ENCODE measurements at places on chromosomes 16 and 17.

DNA sequence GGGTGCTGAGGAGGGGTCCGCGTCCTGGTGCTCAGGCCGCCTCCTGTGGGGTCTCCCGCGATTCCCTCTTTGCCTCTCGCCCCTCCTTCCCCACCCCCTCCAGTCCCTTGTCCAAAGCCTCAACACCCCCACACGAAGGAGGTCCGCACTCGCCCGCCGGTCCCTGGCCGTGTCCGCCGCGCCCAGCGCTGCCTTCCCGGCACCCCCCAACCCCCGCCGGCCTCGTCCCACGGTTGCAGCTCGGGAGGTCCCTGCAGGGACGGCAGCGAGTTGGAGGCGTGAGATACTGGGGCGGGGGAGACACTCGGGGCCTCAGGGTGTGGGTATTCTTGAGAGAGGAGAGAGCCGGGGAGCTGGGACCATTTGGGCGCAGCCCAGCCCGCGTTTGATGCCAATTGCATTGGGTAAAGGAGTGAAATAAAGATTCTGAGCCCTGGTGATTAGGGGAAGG is 468 bp downstream of the FLYWCH2 start:
- DNase-seq, result no peak

DNA sequence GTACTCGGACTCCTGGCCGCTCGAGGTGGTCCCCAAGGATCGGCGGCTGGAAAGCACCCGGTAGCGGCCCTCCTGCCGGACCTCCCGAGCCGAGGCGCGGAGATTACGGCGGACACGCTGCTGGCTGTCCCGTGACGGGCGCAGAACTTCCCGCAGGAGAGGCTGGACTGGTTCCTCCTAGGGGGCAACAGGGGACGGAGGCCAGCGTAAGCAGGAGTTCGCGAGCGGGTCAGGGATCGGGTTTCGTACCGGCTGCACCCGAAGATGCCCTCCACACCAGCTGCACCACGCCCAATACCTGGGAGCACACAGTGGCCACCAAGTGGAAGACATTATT is 341 bp downstream of the SLC7A6OS start:
- DNase-seq, result no peak

DNA sequence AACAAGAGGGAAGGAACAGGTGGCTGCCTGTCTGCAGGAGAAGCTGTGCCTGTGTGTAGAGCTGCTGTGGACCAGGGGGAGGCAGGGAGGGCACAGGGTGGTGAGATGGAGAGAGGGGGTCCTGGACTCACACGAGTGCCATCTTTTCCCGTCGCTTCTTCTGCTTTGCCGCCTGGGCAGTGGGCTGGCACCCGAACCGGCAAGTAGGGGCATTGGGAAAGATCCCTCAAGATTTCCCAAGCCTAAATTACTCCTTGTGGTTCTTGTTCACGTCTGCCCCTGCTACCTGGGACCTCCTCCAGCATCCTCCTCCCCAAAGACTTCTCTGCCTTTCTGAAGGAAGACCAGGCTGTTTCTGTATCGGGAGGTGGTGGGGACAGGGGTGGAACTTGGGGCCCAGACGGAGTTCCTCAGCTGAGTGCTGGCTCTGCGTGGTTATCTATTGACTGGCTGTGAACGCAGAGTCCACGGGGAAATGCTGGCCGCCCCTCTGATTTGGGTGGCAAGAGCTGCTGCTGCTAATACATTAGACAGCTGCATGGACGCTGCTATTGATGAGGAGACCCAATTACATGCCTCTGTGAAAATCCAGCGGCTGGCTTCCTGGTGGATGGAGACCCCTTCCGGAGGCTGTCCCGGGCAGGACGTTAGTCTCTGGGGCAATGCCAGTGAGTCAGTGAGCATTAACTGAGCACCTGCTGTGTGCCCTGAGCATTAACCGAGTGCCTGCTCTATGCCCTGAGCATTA is 114.5 kb downstream of the OR1D5 start:
- DNase-seq, result no peak

- no peak for DNase-seq
Measured at GRCh38 chr16:10196999-10197398, 14.8 kb upstream of the GRIN2A start.

GRCh38 chr16:714558-715476 is at the start of gene METRN:
Gene METRN (plus strand): TSS chr16:715118. CDS start chr16:715290, 172 bp downstream.
- no peak for DNase-seq

GRCh38 chr17:77280304-77281121 is 139.7 kb downstream of the SEC14L1 start:
- no peak for DNase-seq

GRCh38 chr17:50280068-50280467 is 5.8 kb downstream of the TMEM92 start:
- DNase-seq, result no peak

DNA sequence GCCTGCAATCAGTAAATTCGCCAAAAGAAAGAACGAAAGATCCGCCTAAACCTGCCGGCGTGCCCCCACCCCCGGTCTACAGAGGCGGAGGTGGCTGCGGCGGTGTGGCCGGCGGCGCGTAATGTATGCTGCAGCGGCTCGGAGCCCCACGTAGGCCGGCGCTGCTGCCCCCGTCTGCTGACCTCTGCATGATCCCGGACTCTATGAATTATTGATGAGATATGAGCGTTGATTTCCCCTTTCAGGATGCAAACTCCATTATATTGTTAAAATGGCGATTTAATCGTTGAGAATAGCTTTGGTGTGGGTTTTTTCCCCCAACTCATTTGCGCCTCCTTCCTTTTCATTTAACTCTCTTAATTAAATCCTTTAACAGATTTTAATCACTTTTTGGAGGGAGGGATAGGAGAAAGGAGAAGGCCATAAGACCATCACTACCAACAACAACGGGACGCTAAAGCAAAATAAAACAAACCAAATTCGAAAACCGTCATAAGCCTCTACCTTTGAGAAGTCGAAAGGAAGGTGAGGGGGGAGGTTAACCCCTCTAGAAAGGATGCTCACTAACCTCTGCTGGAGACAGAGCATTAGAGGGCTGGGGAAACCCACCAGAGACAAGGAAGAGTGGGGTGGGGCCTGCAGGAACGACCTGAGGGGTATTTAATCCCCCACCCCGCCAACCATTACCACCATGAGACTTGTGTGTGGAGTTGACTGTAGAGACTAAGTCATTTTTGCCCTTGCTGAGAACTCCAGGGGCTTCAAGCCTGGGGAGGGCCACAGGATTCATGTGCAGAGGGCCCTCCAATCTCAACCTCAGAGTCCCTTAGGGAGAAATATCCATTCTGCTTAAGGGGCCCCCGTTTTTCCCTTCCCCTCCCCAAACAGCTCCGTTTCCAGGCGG is 3.4 kb downstream of the HOXB3 start:
- no peak for DNase-seq

- DNase-seq, result no peak
Measured at GRCh38 chr17:68455901-68456338, 1.4 kb downstream of the WIPI1 start.

GRCh38 chr16:30893744-30894539 is at the start of gene BCL7C:
Gene BCL7C (minus strand): TSS chr16:30894077. CDS start chr16:30893944, 133 bp downstream.
- DNase-seq, result peak; percentile 42

DNA sequence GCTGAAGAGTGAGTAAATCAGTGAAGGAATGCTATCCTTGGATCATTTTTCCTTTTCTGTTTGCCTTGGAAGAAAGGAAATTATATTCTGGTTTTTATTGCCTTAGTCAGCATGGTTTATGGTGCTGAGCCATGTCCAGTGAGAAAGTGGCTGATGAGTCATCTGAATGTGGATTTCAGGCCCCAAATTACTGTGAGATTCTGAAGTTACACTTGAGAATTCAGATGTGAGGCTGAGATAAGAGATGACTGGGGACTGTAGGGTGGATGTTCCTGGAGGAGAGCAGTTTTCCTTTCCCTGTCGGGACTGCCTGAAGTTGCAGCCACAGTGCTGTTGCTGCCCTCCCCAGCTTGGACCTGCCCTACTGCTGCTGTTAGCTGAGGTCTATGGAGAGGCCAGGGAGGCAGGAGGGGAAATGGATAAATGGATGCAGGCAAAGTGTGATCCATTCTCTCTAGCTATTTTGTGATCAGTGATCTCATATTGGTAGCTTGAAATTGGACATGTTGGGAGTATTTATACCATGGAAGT is 4.2 kb upstream of the MAP3K14 start:
- no peak for DNase-seq

DNA sequence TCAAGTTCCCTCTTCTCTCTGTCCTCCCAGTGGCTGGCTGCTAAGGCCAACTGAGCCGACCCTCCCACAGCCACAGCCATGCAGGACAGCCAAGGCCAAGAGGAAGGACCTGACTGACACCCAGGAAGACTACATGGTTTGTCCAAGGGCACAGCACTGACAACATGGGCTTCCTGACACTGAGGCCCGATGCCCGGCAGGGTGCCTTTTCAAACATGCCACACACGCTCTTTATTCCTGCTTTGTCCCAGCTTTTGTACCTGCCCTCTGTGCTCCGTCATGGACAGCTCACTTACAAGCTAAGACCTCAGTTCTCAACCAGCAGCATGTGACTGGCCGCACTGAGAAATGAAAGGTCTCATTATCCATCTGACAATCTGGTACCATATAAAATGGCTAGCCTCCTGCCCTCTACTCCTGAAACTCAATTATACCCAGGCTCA is 45.8 kb downstream of the TEX2 start:
- no peak for DNase-seq

GRCh38 chr17:6092903-6093468 is 22.8 kb downstream of the WSCD1 start:
- no peak for DNase-seq

DNA sequence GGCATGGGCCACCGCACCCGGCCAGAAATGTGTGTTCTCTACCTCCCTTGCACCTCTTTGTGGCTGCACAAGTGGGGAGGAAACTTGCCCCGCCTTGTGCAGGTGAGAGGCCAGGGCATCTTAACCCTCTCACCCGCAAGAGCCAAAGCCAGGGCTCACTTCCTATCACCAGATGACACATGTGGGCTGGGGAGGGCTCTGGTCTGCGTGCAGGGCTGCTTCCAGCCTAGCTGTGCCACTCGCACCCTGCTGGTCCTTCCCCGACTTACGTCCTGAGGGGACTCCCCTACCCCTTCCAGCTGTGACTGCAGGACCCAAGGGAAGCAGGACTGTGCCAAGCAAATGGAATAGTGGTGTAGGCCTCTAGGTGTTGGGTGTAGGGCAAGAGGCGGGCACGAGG is 6.9 kb downstream of the MIEF2 start:
- DNase-seq, result no peak

DNA sequence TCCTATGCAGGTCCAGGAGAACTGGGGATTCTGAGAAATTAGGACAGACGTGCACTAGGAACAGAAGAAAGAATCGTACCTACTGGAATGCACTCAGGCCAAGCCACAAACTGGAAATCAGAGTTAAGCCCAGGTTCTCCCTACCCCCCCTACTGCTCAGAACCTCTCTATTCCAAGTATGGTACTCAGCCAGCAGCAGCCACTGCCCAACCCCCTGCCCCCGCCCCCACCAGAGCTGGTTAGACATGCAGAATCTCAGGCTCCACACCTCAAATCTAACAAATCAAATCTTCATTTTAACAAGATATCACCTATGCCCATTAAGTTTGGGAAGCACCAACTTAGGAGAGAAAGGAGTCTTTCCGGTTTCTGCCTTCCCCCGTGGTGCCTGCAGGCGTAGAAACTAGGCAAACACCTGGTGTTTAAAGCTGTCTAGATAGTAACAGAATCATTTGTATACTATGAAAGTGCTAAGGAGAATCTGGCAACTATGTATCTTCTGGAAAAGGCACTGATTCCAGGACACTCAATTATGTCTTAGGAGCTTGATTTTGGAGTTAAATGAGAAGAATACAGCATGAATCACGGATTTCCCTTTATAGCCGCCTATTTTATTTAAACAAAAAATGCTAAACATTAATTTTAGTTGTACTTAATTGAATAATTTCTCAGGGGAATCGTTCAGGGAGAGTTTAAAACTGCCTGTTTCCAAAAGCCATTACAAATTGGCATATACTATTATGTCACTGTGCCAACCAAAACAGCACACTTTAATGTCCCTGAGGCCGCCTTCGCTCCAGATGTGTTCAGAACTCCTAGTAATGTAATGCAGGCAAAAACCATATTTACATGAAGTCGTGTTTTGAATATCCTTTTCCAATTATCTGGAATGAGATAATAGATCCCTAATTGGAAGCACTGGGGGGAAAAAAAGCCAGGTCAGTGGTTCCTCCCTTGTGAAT is 166.5 kb downstream of the STX8 start:
- DNase-seq, result no peak

DNA sequence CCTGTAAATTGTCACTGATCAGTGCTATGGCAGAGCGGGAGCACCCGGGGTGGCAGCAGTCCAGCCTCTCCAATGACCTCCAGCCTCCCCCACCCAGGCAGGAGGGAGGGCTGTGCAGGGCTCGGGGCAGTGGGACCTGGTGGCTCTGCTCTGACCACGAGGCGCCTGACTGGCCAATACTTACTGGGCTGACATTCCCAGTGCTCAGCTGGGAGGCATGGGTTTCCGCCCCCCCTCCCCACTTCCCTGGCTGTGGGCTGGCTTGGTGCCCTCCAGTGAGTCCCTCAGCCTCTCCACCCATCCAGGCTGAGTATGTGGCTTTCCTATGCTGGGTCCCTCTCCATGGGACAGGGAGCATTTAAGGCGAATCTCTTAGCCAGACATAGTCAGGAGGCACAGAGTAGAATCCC is 2.7 kb downstream of the SOCS3 start:
- no peak for DNase-seq

DNA sequence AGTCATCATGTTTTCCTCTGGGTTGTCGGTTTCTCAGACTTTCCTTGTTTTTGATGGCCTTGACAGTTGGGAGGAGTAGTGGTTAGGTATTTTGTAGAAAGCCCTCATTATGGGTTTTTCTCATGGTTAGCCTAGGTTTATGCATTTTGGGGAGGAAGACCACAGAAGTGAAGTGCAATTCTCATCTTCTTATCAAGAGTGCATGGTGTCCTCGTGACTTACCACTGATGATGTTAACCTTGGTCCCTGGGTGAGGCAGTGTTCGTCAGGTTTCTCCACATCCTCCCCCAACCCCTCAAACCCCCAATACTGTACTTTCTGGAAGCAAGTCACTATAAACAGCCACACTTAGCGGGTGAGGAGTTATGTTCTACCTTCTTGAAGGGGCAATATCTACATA is 42.3 kb downstream of the BPTF start:
- DNase-seq, result no peak

- DNase-seq, result no peak
Measured at GRCh38 chr16:20944861-20945574, 44.4 kb downstream of the LYRM1 start.

GRCh38 chr17:31510308-31511194 is 119.1 kb downstream of the RAB11FIP4 start:
- DNase-seq, result no peak

DNA sequence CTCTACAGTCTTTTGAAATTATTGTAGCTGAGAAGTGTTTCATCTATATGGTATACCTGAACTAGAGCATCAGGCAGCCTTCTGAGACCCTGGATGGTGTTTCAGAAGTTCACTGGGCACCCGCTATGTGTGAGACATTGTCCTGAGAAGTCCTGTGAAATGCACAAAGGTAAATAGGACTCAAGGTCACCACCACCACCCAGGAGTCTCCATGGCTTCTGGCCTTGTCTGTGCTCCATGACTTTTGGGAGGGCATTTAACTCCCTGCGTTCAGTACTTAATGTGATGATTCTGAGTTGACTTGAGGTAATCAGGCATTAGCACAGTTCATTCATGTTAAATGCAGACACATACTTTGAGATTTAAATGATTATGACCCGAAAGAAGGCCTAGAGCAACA is 1.1 kb downstream of the MLYCD start:
- no peak for DNase-seq
